Colonic mucosa (tissue), 4 donors: ENCODE measurements at places on chromosomes 7 and 10. TPM values are rescaled to one million over a fixed set of nuclear protein-coding genes. Genes with fewer than 3 reads are reported as not detected.

DNA sequence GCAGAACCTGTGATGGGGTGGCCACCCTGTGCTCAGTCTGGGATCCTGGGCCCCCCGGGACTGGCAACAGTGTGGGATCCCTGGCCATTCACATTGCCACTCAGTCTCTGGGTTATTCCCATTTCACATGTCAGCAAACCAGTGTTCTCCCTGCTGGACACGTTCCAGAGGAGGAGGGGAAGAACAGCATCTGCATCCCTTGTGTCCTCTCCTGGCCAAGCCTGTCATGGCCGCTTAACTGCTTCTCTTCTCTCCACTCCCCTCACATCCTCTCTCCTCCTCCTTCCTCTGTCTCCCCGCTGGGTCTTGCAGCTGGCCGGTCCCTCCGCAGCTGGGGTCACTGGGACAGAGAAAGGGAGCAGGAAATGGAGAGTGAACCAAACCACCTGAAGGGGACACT is 74.4 kb downstream of the C10orf105 start:
- H3K4me3 ChIP-seq: no peak overlapping the region
- no peaks in the 10 kb centered on the region for H3K4me1 ChIP-seq
- no peaks in the 10 kb centered on the region for H3K27me3 ChIP-seq
- H3K27ac ChIP-seq: no peak overlapping the region

GRCh38 chr7:15104411-15105092 is 202.0 kb upstream of the DGKB start:
- DNase-seq: no peak
- H3K27me3 ChIP-seq: no peaks in the 10 kb centered on the region
- no peak overlapping the region for H3K4me3 ChIP-seq
- H3K36me3 ChIP-seq: no peaks in the 10 kb centered on the region

GRCh38 chr10:78148961-78149612 is 115.4 kb downstream of the RPS24 start:
- H3K4me3 ChIP-seq: no peak overlapping the region
- no peak for DNase-seq
- H3K27ac ChIP-seq: no peak overlapping the region

DNA sequence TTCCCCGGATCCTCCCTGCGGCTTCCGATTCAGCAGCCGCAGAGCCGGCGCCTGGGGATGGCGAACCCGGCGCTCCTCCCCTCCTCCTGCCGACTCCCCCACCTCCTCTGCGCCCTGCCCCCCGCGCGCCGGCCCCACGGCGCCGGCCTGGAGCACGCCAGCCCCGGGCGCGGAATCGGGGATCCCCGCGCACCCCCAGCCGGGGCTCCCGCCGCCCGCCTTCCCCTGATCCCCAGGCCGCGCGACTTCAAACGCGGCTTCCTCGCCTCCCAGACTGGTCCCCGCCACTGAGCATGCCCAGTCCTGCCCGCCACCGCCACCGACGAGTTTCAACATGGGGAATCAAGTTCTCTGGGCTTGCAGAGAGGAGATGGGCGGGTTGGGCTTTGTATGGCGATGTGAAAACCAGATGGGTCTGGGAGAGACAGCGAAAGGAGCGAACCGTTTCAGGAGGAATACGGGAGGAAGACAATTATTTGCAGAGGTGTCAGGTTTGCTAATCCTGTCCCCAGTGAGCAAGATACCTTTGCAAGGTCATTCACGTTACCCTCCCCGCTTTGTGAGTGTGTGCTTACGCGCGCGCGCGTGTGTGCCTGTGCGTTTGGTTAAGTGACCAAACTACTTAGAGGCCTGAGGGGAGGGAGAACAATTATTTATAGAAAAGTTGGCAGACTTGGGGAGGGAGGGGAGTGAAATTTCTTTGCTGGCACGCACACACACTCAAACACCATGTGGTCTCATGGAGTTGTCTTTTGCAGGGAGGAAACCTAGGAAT is at the start of gene PANK1:
TSS of gene PANK1 (minus strand) at position 276 of the 775 bp plus-strand sequence. CDS start 351 bp downstream, outside the sequence.
- H3K4me1 ChIP-seq: peaks cover 4% of the 10 kb centered on the region
- peak within 1 kb of the TSS; percentile 93 for H3K27ac ChIP-seq
- H3K27me3 ChIP-seq: no peaks in the 10 kb centered on the region
- peak; percentile 85 for DNase-seq
- H3K36me3 ChIP-seq: no peaks in the 10 kb centered on the region
- peak within 1 kb of the TSS; percentile 89 for H3K4me3 ChIP-seq

DNA sequence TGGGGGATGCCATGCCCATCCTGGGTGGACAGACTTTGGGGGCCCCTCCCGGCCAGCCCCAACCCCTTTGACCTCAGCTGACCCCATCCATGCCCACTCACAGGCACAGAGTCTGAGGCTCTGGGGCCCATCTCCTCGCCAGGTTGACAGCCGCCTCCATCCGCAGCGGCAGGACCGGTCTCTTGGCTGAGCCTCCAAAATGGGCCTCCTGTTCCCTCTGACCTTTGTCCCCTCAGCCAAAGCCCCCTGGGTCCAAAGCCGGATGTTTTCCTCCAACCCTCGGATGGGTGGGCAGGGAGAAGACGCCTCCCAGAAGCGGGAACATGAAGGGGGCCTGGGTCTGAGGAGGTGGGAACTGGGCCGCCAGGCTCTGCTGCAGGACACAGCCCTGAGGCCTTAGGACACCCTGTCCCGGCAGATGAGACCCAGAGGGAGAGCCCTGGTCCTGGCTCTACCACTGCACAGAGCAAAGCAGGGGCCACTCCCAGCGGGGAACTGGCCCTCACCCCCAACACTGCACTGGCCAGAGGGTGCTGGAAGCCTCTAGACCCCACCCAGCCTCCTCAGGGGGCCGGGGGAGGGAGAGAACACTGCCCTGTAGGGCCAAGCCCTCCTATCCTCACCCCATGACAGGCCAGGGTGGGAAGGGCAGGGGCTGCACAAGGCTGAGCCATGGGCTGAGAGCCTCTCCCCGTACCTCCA is 12.6 kb downstream of the PDGFA start:
- no peak for DNase-seq
- peaks cover 4% of the 10 kb centered on the region for H3K36me3 ChIP-seq
- H3K4me1 ChIP-seq: peaks cover 20% of the 10 kb centered on the region
- H3K27ac ChIP-seq: no peak overlapping the region
- no peak overlapping the region for H3K4me3 ChIP-seq

GRCh38 chr7:150927956-150928344 is 50.2 kb downstream of the KCNH2 start:
- no peak for DNase-seq
- no peaks in the 10 kb centered on the region for H3K36me3 ChIP-seq

- DNase-seq: no peak
- H3K27ac ChIP-seq: no peak overlapping the region
- H3K36me3 ChIP-seq: no peaks in the 10 kb centered on the region
- H3K4me1 ChIP-seq: no peaks in the 10 kb centered on the region
- H3K27me3 ChIP-seq: no peaks in the 10 kb centered on the region
Observed at GRCh38 chr10:86356296-86356695, 10.3 kb downstream of the GRID1 start.

- H3K4me1 ChIP-seq: no peaks in the 10 kb centered on the region
- no peaks in the 10 kb centered on the region for H3K27me3 ChIP-seq
- H3K36me3 ChIP-seq: no peaks in the 10 kb centered on the region
Observed at GRCh38 chr10:13629116-13629515, 42.4 kb downstream of the PRPF18 start.

GRCh38 chr7:6106140-6106904 is 75.1 kb downstream of the ANKRD61 start:
- H3K4me1 ChIP-seq: peaks cover 5% of the 10 kb centered on the region
- DNase-seq: peak; percentile 43
- peak overlapping the region; percentile 72 for H3K4me3 ChIP-seq
- no peaks in the 10 kb centered on the region for H3K36me3 ChIP-seq
- peak overlapping the region; percentile 74 for H3K27ac ChIP-seq
- H3K27me3 ChIP-seq: no peaks in the 10 kb centered on the region

GRCh38 chr10:118101501-118101900 is 54.8 kb upstream of the RAB11FIP2 start:
- no peak overlapping the region for H3K4me3 ChIP-seq
- H3K27me3 ChIP-seq: no peaks in the 10 kb centered on the region
- no peaks in the 10 kb centered on the region for H3K36me3 ChIP-seq
- DNase-seq: no peak
- H3K4me1 ChIP-seq: no peaks in the 10 kb centered on the region
- no peak overlapping the region for H3K27ac ChIP-seq

- H3K27me3 ChIP-seq: no peaks in the 10 kb centered on the region
- H3K36me3 ChIP-seq: no peaks in the 10 kb centered on the region
- DNase-seq: no peak
- no peak overlapping the region for H3K4me3 ChIP-seq
- H3K4me1 ChIP-seq: no peaks in the 10 kb centered on the region
Observed at GRCh38 chr10:71473671-71474599, 77.2 kb downstream of the CDH23 start.

GRCh38 chr10:11782793-11783557 is 40.2 kb upstream of the PROSER2 start:
- H3K36me3 ChIP-seq: no peaks in the 10 kb centered on the region
- H3K4me3 ChIP-seq: no peak overlapping the region
- no peaks in the 10 kb centered on the region for H3K27me3 ChIP-seq

DNA sequence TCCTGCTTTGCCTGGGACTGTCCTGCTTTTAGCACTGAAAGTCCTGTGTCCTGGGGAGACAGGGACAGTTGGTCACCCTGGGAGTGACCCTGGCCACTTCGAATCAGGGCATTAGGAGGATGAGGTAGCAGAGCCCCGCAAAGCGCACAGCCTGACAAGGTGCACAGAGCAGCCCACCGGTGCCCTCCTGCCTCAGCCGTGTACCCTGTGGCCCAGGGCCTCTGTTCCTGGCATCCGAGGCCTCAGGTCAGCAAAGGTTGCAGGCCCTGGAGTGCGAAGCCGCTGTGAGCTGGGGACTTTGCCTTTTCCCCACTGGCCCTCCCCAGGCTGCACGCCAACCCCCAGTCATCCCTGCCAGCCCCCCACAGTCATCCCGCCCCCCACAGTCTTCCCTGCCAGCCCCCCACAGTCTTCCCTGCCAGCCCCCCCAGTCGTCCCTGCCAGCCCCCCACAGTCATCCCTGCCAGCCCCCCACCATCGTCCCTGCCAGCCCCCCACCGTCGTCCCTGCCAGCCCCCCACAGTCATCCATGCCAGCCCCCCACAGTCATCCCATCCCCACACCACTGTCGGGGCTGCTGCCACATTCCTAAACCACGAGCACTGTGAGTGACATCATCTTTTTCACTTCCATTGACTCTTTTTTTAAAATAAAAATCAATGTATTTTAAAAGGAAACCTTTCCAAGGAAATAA is 91.8 kb downstream of the RGS10 start:
- no peaks in the 10 kb centered on the region for H3K4me1 ChIP-seq
- H3K36me3 ChIP-seq: no peaks in the 10 kb centered on the region
- no peak overlapping the region for H3K27ac ChIP-seq
- H3K4me3 ChIP-seq: no peak overlapping the region
- H3K27me3 ChIP-seq: no peaks in the 10 kb centered on the region

DNA sequence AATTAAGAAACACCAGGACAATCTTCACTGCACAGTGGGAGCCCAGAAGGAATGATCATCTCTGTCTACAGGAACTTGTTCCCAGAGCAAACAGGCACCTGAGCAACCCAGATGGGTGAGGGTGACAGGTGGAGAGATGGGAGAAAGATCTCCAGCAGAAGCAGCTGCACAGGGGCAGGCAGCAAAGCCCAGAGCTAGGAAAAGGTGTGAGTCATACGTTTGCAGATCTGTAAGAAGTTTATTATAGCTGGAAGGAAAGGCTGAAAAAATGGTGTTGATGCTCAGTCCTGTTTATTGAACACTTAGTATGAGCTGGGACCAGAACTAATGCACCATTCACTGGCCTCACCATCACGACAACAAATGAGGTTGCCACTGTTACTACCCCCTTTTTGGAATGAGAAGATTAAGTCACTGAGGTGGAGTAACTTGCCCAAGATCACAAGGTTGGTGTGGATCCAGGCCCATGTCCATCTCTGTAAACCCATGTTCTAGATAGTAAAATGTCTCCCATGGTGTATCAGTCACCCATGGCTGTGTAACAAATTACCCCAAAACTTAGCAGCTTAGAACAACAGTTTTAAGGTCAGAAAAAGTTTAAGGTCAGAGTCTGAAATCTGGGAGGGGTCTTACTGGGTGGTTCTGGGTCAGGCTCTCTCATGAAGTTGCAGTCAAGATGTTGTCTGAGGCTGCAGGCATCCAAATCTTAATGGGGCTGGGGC is 506.9 kb downstream of the RPS24 start:
- no peak for DNase-seq
- peaks cover 19% of the 10 kb centered on the region for H3K4me1 ChIP-seq
- no peaks in the 10 kb centered on the region for H3K36me3 ChIP-seq
- H3K27ac ChIP-seq: no peak overlapping the region

DNA sequence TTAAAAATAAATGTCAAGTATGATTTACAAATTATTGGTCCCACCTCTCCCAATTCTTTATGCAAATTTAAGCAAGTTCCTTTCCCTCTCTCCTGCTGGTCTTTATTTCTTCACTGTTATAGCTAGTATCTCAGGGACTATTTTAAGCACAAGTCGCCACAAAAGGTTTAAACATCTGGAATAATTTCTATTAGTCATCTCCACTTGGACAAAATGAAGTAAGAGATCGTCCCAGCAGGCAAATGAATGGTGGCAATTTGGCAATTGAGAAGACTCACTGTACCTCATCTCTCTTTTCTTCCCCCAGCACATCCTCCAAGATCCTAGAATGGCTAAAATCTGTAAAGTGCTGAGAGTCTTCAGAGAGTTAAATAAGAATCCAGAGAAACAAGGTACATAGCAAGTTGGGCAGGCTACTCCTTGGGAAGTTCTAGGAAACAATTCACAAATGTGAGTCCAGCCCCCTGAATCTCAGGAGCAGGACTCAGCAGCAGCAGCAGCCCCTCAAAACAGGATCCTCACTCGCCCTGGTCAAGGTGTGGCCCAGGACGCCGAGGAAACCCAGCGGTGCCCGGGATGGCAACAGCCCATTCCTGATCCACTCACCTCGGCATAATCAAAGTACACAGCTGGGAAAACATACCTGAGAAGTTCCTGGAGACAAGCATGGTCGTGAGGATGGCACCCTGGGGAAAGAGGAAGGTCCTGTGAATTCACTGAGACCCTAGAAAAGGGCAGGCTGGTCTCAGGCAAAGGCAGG is 30.3 kb upstream of the NDST2 start:
- no peak overlapping the region for H3K4me3 ChIP-seq
- no peaks in the 10 kb centered on the region for H3K27me3 ChIP-seq
- DNase-seq: no peak
- H3K36me3 ChIP-seq: peaks cover 14% of the 10 kb centered on the region
- no peak overlapping the region for H3K27ac ChIP-seq
- H3K4me1 ChIP-seq: no peaks in the 10 kb centered on the region

GRCh38 chr10:101155896-101156295 is 24.8 kb downstream of the TLX1 start:
- H3K4me1 ChIP-seq: no peaks in the 10 kb centered on the region
- H3K4me3 ChIP-seq: no peak overlapping the region

GRCh38 chr10:123327896-123328295 is 173.7 kb downstream of the BUB3 start:
- H3K27ac ChIP-seq: no peak overlapping the region
- H3K4me3 ChIP-seq: no peak overlapping the region
- H3K27me3 ChIP-seq: no peaks in the 10 kb centered on the region
- no peaks in the 10 kb centered on the region for H3K36me3 ChIP-seq

ASB15 gene
- total RNA-seq: not detected

DBF4 gene
- total RNA-seq: 31.4 TPM

TLX1 gene
- total RNA-seq: 0.52 TPM

NUDT13 gene
- 1.9 TPM for total RNA-seq
